ENCODE measurements at places on chromosomes 6 and 20.

DNA sequence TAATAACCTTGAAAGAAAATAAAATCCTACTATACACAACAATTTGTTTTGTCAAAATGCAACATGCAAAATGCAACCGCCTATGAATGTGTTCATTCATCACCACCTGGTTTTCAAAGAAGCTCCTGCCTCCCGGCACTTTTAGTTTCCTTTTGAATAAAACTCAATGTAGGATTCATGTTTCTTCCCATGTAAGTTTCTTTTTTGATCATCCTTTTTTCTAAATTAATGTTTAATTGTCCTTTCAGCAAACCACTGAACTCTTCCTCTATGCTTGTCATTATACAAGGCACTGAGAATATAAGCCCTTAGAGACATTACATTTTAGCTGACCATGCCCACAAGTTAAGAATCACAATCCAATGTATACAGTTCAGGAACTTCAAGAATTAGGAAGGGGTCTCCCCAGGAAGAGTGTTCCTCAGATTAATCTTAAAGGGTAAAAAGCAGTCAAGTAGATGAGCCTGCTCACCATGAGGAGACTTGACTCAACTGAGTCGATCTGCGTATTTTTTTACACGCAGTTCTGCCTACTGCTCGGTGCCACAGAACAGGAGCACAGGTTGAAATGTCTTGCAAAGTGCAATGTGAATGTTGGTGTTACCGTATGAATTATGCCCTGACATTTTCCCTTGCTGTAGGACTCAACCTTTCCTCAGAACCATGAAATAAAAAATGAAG is 7.2 kb upstream of the THEMIS start:
- DNase-seq: no peak

DNA sequence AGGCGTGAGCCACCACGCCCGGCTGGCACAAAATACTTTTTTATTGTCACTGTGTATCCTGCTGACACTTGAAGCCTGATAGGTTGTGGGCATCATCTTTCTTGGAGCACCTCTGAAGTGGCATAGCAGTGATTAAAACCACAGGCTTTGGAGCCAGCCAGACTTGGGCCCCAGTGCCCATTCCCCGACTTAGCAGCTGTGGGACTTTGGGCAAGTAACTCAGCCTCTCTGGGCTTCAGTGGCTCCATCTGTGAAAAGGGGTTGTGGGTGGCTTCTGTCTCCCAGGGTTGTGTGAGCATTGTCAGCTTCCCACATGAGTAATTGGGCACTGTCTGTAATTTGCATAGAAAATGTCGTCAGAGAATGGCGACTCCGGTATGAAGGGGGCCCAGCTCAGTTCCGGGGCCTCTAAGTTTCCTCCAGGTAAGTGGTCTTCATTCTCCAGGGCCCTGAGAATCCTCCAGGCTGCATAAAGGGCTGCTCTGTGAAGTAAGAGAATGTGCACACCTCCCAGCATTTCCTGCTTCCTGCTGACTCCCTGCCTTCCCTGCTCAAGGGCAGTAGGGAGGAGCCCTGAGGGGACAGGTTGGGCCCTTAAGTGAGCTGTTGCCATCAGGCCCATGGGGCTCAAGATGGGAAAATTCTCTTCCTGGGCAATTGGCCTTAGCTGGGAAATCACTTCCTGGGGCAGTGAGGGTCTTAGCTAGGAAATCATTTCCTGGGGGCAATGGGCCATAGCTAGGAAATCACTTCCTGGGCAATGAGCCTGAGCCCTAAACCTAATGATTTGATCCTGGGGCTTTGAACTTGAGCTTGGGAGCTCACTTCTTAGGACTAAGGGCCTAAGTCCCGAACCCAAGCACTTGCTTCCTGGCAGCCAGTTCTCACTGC is 27.2 kb downstream of the ARHGAP40 start:
- no peak for DNase-seq

- DNase-seq: no peak
These were observed 242.5 kb upstream of the ZFP64 start for GRCh38 chr20:52434041-52434425.

DNA sequence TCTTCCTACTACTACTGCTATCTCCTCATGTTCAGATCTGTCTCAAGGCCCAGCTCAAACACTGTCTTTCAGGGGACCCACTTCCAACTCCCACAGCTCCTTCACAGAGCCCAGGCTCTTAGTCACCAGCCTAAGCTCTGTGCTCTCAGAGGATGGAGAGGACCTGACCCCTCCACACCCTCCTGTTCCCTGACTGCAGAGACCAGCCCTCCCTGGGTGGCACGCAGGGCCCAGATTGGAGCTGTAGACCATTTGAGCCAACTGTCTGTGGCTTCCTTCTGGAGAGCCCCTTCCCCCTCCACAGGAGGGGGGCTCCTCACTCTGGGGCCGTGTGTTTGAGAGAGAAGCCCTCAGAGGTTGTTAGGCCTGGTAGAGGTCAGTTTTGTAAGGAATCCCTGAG is 9.8 kb downstream of the SNPH start:
- DNase-seq: no peak

DNA sequence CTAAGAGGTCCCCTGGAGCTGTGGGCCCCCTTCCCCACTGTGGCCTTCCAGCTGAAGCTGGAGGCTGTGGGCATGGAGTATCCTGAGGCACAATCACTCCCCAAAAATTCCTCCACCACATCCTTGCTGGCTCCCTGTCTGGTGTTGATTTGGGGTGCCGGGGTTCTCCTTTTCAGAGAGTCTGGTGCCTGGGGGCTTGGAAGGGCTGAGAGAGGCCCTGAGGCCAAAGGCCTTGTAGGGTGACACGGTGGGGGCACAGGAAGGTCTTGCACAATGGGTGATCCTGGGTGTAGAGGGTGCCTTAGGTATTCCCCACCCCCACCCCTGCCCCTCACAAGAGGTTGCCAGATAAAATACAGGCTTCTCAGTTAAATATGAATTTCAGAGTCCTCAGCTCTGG is 33.2 kb upstream of the VEGFA start:
- no peak for DNase-seq

DNA sequence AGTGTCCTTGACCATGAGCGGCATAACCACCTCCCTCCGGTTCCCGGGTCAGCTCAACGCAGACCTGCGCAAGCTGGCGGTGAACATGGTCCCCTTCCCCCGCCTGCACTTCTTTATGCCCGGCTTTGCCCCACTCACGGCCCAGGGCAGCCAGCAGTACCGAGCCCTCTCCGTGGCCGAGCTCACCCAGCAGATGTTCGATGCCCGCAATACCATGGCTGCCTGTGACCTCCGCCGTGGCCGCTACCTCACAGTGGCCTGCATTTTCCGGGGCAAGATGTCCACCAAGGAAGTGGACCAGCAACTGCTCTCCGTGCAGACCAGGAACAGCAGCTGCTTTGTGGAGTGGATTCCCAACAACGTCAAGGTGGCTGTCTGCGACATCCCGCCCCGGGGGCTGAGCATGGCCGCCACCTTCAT is 4.9 kb downstream of the TUBB1 start:
- no peak for DNase-seq

DNA sequence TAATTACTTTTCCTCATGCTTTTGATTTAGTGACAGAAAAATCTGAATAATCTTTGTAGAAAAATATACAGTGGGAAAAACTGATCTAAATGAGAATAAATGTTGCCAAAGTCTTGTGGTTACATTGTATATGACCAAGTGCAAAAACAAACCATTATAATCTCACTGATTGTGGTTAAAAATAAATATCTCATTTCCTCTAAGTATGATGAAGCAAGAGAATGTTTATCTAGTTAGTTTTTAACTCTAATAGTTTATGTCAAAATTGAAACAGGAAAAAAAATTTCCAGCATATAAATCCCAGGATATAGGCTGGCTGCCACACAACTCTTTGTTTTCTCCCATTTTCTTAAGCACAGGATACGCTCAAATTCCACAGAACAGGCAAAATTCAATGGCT is 392.7 kb upstream of the ID4 start:
- no peak for DNase-seq

DNA sequence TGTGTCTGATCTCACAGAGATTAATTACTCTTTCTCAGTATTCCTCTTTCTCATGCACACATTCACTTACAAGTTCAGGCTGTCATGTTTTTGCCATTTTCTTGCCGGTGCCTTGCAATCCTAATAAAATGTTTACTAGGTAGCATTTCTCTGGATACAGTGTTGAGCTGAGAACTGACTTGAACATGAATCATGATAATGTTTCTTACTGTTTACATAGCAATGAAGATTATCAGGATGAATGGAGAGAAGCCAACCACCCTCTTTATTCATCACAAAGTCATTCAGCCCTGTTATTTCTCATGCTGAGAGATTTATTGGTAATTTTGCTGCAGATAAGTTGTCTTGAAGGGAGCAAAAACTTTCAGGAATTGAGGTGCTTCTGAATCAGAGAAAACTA is 185.5 kb upstream of the ECI2 start:
- no peak for DNase-seq

DNA sequence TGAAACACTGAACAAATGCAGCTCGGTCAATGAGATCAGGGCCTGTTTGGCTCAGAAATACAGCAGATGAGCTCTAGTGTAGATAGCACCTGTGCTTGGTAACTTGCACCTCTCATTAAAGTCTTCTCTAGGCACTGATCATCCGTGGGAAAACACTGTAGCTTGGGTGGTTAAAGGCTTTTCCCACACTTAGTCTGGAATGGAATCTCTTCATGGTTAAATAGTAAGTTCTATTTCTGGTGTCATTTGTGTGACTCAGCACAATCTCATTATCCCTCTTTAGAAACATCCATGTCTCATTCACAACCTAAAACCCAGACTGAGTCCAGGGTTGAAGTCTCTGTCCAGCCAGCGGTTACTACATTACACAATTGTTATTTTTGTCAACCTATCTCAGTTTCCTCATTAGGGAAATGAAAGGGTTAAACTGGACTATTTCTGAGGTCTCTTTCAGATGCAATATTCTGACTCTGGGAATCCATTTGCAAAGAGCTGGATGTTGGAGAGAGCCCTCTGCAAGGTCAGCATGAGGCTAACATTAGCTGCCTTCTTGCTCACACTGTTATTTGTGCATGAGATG is 125.0 kb downstream of the ZDHHC14 start:
- no peak for DNase-seq

GRCh38 chr20:63527184-63527583 is 6.6 kb downstream of the PPDPF start:
- no peak for DNase-seq

DNA sequence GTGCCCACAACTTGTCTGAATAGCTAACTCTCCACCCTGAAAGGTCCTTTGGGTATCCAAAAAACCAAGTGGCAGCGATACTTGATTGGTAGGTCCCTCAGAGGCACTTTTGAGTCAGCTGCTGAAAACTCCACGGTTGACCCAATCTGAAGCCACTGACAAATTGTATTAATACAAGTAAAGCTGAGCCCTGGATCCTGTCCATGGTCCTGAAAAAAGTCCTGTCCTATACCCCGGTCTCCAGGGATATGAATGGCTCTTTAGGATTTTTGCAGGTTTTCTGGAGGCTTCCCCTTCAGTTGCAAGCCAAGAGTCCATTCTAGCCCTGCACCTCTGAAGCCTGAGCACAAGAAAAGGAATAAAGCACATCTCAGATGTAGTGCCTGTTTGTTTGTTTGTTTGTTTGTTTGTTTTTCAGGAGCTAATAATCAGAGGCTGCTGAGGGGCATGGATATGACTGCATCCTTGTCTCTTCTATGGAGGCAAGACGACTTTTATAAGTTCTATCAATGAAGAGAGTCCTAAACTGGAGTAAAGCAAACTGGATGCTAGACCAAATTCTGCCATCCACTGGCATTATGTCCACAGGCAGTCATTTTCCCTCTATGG is 1.7 kb upstream of the SLC12A5 start:
- DNase-seq: no peak

DNA sequence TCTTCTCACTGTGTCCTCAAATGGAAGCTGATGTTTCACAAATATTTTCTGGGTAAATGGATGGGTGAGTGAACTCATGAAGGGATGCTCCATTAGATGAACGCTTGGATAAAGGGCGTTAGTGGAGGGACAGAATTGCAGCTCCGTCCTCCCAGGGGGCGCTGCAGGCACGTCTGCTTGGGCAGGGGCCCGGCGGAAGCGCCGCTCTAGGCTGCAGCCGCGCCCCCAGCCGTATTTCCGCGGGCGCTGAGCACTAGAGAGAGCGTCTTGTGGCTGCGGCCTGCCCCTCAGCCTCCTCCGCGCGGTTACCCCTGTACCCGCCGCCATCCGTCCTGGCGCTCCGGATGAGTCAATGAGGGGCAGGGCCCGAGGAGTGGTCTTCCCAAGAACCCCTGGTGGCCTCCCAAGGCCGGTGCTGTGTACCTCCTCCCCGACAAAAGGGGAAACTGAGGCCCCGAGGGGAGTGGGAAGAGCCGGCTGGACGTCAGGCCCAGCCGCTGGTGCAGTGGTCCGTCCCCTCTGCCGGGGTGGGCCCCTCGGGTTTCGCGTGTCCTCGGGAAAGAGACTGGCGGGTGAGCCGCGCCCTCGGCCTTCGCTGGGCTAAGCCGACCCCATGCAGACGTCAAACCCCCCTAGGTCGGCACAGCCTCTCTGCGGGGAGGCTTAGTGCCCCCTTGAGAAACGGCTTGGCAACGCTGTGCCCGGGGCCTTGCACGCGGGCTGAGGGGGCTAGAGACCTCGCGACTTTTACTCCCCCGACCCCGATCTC is 11.5 kb upstream of the SNHG17 start:
- DNase-seq: peak; percentile 96

GRCh38 chr6:26312096-26312463 is 52.9 kb upstream of the BTN3A2 start:
- no peak for DNase-seq

DNA sequence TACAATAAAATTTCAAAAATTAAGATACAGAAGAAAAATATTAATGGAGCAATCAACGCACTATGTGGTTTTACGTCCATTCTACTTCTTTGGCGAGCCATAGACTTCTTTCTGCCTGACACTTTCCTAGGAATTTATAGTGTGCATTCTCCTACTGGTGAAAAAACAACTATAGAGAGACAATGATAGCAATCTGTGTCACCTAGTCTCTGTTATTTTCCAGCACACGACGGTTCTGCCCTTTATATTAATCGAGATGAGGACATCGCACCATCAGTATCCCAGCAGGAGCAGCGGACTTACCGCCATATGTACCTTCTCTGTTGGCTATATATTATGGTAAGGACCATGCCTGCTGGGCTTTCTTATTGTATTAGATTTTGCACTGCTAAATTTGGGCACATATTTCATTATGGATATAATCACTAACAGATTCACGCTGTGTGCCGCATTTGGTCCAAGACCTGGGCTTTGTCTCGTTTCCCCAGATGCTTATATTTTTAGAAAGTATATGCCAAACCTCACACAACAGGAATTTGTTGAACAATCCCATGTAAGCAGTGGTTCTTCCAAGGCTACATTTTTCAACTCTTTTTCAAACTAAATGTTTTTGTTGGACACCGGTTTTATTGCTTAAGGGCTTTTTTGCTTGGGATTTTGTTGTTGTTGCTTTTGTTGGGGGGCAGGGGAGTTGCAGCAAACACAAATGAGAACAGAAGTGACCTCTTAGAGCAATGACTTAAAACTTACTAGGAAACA is 166.4 kb downstream of the ADAT2 start:
- DNase-seq: no peak

DNA sequence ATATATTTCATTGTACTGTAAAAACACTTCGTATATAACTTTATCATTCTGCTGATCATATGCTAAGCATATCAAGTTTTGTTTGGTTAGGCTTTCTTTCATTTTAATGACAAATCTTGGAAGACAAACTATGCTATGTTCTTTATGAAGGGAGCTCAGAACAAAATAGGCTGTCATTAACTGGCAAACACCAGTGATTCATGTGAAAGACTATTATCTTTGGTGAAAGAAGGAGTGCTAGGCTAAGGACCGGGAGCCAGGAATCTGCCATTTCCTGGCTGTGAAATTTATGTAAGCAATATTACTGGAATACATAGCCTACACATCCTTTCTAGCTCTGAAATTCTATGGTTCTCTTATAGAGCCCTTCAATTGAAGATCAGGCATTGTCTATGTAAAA is 136.2 kb upstream of the CCN2 start:
- DNase-seq: no peak
